Hematopoietic multipotent progenitor cell treated with erythropoietin and hydrocortisone succinate and interleukin-3 and kit ligand, for 6 days (in vitro differentiated cells): ENCODE measurements at places on chromosomes 1 and 21.
A peak's percentile ranks its signal among the peaks of the same experiment; 100 is the strongest.

GRCh38 chr1:117051224-117052064, 8.7 kb upstream of the TTF2 start:
- DNase-seq: peak; percentile 69

DNA sequence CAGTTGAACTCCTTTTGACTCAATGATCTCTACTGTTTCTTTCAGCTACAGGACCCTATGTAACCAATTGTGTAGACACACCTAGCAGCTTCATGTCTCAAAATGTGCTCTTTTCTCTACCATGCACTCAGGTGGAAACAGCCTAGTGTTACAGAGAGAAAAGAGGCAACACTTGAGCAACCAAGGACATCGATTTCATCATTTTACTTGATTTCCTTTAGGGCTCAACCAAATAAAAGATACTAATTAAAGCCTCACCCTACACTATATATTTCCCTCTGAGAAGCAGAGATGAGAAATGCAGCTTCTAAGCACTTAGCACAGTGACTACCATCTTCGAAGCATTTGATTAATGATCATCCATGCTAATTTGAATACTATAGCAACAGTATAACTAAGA, 55.1 kb downstream of the PTGER3 start:
- DNase-seq: no peak

- DNase-seq: no peak
Observed at GRCh38 chr1:93997756-93998155, 88.5 kb upstream of the GCLM start.

DNA sequence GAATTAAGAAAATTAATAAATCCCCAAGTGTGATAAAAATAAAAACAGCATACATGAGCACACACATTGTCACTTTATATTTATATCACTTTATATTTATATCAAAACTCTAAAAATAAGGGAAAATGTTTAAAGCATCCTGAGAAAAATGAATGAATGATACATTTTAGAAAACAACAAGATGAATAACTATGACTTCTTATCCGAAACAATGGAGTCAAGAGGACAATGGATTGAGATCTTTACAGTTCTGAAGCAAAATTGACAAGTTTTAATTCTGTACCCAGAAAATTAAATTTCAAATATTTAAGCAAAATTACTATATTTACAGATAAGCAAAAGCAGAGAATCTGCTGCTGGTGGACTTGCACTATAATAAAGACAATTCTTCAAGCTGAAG, 512.6 kb downstream of the MRPL39 start:
- no peak for DNase-seq

GRCh38 chr1:86388777-86389176, 7.3 kb downstream of the ODF2L start:
- no peak for DNase-seq

DNA sequence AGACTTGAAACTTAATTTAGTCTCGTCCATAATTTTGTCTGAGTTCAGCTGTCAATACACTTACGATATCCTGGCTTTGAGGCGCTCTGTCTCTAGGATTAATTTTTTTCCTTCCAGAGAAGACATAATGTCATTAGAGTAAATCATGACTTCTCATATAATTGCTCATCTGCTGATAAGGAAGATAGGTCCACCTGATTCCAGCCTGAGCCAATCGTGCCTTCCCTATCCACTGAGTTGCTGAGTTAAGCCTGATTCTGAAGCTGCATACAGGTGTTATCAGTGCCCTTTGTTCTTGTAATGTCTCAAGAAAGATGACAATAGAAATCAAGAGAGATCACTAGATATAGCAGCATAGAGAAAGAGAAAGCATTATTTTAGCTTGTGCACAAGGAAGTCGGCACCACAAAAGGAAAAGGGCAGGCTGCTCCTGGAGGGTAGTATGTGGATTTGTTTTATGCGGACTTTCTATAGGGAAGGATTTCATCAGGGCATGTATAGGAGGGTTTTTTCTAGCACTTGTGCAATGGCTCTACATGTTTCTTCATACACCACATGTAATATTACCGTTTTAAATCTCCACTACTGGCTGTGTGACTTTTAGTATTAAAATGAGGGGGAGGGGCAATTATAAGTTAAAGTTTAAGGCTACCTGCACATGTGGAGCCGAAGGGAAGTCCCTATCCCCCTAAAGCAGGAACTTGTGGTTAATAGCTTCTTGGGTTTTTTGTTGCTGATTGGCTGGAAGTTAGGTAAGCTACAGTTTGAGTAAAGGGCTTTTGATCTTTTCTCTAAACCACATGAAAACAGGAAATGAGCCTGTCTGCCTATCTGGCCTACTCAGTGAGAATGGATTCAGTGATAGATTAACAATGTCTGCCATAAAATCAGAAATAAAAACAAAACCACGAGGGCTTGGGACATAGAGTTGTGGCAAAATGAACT, 133.4 kb downstream of the PLPPR5 start:
- DNase-seq: peak; percentile 78

- no peak for DNase-seq
Observed at GRCh38 chr21:15282665-15283064, 217.9 kb upstream of the NRIP1 start.
